ENCODE measurements at places on chromosomes 2 and 18.

DNA sequence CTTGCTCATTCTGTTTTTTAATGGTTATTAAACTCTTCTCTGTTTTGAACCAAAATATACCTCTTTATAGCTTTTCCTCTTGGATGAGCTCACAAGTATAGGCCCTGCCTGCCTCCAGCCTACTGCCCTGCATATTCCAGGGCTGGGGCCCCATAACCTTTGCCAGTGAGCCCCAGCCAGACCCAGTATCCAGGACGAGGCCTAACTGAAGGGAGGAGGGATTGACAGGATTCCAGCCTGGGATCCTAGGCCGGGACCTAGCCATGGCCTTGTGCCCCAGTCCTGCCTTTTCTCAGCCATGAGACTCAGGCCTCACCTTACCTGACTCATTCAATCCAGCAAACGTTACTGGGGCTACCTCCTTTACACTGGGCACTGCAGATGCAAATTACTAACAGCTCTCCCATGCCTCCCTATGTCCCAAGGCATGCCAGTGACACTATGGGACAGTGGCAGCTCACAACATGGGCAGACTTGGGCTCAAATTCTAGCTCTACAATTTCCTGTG lies 159.2 kb downstream of the DDX1 start:
- no peak for DNase-seq

GRCh38 chr18:48791636-48792105 lies 159.1 kb downstream of the SMAD7 start:
- no peak for DNase-seq

DNA sequence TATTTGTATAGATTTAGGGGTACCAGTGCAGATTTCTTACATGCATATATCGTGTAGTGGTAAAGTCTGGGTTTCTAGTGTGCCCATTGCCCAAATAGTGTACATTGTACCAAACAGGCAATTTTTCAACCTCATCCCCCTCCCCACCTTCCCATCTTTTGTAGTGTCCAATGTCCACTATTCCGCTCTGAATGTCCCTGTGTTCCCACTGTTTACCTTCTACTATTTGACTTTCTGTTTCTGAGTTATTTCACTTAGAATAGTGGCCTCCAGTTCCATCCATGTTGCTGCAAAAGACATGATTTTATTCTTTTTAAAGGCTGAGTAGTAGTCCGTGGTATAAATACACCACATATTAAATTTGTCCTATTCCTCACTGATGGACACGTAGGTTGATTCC lies 132.9 kb downstream of the FTCDNL1 start:
- no peak for DNase-seq

- DNase-seq, result no peak
These were observed 23.9 kb upstream of the BOD1L2 start for GRCh38 chr18:57122936-57123510.

GRCh38 chr18:2907550-2908135 lies 60.8 kb downstream of the EMILIN2 start:
- no peak for DNase-seq

DNA sequence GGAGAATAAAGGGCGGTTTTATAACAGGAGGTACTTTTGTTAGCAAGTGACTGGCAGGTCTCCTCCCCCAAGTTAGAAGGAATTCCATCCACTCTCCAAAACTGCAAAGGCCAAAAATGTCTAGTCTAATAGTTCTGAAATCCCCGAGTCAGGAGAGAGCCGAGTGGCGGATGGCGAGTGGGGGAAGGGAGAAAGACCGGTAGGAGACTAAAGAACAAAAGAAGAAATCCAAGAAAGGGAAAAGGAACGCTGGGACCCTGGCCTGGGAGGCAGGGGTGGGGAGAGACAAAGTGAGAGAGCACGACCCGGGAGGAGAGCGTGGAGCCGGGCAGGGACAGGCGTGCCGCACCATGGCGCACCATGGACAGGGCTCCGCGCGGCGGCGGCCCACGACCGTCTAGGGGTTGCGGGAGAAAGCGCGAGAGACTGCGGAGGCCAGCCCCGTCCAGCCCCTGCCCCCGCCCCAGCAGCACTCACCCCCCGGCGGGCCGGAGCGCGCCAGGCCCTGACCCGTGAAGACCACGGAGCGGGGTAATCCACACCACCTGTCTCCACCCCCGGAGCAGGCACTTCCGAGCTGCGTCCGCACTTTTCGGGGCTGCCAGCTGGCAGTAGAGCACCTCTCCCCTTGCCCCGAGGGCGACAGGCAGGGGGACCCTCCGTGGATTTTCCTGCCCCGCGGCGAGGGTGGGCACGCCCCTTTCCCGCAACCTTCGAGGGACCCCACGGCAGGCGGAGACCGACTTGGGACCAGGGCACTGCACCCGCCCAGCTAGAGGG lies 1.6 kb downstream of the CDH2 start:
- no peak for DNase-seq

DNA sequence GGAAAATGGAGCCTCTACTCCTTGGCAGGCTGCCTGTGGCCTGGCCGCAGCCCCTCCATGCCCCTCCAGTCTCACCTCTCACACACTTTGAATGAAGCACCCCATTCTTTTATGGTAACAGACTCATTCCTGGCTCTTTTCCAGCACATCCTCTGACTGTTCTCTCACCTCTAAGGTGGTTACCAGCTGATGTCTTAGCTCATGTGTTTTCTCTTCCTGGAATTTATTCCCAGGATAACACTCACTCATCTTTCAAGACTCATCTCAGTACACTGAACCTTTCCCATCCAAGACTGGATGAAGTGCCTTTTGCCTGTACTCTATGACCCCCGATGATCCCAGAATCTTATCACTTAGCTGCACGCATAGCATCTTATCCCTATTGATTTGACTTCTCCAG lies 50.6 kb downstream of the SLC9A4 start:
- no peak for DNase-seq

GRCh38 chr2:123530004-123530403 lies 495.1 kb upstream of the CNTNAP5 start:
- DNase-seq, result no peak

- no peak for DNase-seq
These were observed 19.6 kb downstream of the PELI1 start for GRCh38 chr2:64124571-64124970.

GRCh38 chr2:11541693-11542274 lies 7.9 kb downstream of the GREB1 start:
- DNase-seq, result no peak

- no peak for DNase-seq
These were observed 372.6 kb downstream of the ZEB2 start for GRCh38 chr2:144147356-144147755.

DNA sequence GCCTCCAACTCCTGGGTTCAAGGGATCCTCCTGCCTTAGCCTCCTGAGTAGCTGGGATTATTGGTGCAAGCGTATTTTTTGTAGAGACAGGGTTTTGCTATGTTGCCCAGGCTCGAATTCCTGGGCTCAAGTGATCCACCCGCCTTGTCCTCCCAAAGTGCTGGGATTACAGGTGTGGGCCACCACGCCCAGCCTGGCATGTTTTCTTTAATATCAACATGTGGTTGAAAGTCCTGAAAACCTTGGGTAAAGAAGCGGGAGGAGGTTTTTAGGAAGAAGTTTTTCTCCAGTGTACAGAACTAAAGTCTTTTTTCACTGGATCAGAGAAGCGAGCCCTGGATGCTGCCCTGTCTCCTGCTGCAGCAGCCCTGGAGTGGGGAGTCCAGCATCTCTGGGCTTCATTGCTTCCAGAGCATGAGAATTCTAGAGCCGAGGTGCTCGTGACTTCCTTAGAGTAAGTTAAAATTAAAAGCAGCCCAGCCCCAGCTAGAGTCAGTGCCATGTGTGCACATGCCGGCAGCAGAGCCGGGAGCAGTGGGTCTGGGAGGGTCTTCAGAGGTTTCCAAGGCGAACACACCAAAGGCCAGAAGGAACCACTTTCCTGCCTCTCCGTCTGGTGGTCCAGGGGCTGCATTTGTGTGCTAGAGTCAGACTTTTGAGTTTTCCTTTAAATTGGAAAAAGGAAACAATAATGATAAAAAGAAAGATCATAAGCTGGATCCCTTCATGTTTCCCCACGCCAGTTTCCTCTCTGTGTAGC lies 31.2 kb downstream of the ITGB1BP1 start:
- no peak for DNase-seq

DNA sequence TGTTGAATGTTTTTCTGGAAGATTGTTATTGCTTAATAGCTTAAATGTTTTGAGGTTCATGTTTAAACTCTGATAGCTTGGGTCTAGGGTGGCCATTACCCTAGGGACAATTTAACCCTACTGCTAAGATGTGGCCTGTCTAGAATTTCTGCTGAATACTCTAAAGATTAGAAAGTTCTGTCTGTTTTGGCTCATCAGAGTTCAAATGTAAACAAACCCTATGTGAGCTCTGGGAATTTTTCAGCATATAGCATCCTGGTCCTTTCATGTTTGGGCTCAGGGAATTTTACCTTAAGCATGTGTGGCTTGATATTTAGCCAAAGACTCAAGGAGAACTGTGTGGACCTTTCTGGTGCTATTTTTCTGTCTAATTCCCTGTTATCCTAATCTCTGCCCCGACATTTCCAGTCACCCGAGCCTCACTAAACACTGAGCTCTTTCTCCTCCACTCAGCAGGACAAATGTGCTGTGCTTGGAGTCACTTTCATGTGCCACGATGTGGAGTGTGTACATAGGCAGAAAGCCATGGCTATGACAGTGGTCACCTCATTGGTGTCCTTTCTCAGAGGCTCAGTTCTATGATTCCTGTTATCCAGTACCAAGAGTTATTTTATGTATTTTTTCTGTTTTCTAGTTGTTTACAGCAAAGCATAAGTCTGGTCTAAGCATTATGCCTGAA lies 492.5 kb upstream of the SPHKAP start:
- DNase-seq, result no peak

GRCh38 chr2:26054598-26055348 lies 20.9 kb downstream of the RAB10 start:
- no peak for DNase-seq

- no peak for DNase-seq
These were observed 198.0 kb upstream of the CCDC150 start for GRCh38 chr2:196441527-196441926.

- no peak for DNase-seq
These were observed 29.8 kb downstream of the SPEG start for GRCh38 chr2:219464286-219465032.

GRCh38 chr2:145221516-145221915 lies 701.6 kb upstream of the ZEB2 start:
- no peak for DNase-seq

GRCh38 chr2:164368896-164369295 lies 252.4 kb downstream of the GRB14 start:
- DNase-seq, result no peak

DNA sequence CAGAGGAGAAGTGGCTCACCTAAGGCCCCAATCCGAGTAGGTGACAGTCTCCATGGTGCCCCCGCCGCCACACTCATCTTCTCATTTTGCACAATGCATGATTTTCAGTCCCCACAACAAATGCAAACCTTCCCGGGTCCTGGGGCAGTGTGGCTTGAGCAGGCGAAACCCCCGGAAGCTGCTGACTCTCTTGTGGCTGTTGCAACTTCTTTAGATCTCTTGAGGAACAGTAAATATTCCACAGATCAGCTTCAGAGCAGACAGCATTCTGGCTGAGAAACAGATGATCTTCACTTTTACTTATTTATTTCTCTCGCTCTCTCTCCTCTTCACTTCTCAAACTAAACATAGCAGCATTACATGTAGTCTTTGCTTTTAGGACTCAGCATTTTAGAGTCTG lies 51.9 kb downstream of the ASAP2 start:
- no peak for DNase-seq

- no peak for DNase-seq
These were observed 64.5 kb downstream of the OSBPL1A start for GRCh38 chr18:24333084-24333483.

Data from stimulated activated naive B cell treated with anti-CD40 and anti-IgM and Interleukin-4, amounts not matched to agents 10 μg/mL and 1 μg/mL and 100 μg/mL, for 72 hours (primary cell).